ENCODE measurements at places on chromosomes 11 and 22.

DNA sequence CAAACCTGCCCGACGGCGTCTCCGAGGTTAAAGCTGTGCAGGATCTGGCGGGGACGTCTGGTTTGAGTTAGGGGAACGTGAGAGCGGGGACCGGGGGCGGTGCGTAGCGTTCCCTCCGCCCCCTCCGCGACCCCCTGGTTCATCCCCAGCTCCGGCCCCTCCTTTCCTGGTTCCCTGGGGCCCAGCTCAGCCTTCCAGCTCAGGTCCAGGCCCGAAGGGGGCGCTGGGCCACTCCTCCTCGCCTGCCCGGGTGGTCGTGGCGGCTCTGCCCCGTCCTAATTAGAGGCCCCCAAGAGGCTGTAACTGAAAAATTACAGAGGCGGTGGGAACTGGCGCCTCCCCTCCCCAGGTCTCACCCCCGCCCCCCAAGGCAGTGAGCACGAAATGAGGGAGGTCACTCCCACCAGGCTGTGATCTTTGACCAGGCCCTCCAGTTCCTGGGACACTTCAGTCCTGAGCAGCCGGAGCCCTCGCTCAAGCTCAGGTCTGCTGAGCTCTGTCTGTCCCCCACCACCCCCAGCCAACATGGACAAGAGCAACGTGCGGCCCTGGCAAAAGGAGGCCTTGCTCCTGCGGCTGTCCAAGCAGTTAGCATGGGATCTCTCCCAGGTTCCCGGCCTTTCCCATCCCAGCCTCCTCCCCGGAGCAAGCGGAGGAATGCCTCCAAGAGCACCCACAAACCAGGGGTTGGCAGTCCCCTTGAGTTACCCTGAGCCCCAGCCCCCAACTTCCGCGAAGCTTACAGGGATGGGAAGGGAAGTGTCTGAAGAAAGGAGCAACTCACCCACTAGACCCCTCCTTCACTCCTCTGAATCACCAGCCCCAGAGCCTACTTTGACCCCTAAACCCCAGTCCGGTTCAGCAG is 3.3 kb downstream of the CD248 start:
- DNase-seq: no peak

GRCh38 chr11:19968860-19969259 is 191.4 kb downstream of the DBX1 start:
- DNase-seq: no peak

DNA sequence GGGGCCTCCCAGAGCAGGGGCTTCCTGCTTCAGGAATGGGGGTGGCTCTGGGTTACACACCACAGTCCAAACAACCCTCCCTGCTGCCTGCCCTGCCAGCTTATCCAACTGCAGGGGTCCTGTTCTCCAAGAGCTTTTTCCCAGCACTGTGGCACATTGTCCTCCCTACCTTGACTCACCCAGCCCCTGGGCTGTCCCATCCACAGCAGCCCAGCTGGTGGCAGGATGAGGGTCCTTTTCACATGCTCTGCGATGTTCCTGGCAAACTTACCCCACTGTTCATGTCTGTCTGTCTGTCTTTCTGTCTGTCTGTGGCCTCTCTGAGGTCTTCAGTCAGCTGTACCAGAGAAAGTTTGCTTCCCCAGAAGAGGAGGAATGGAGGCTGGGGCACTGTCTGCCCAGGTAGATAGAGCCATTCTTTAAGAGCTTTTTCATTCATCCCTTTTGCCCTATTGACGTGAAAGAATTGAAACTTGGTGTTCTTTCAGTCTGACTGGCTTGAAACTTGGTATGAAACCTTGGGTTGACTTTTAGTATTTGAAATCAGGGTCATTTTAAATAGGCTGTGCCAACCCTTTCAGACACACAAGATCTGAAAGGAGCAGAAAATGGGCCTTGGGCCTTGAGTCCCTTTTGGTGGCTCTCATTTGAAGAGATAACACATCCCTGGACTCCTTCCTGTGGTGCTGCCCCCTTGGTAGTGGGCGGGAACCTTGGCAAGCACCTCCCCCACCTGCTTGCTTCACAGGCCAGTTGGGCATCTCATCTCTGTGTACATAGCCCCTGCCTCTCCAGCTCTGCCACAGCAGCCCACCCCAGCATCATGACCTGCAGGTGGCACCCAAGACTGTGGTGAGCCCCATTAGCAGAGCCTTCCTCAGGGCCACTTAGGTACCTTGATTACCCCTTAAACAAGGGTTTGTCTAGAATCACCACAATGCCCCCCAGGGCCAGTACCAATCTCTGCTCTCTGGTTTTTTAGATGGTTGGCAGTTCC is 74.6 kb upstream of the SUSD2 start:
- DNase-seq: peak; percentile 37

DNA sequence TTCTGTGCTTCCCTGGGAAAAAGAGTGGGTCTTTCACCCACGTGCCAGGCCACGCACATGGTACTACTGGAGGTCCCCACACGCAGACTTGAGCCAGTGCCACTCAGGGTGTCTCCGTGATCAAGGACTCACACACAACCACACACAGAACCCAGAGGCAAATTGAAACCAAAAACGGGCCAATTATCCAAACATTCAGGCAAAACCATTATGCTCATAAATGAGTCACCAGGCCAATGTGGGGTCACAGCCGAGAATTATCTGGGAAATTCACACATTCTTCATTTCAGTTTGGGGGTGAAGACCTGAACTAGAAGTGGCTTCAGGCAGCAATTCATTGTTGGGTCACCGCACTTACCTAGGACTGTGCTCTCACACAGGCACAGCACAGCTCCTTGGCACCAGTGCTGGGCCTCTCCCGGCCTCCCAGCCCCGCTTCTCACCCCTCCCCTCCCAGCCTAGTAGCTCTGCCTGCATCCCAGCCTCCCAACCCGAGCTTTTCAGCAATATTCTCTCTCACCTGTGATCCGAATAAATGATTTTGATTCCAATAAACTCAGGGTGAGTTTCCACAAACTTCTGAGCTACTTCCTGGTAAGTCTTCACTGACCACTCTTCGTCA is 28.0 kb downstream of the ADA2 start:
- no peak for DNase-seq

DNA sequence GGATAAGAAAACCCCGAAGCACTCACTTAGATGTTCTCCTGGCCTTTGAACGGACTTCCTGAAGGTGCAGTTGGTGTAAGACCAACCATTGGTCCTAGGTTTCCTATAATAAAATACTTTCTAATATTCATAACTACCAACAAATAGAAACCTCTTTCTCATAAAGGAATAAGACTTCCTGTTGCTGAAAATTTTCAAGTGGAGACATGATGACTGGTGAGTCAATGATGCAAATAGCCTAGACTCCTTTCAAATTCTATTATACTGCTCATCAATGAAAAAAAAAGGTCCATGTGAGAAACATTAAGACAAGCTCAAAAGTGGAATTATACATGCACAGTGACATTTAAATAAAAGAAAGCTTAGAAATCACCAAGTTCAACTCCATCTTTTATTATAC is 862.8 kb downstream of the FAM181B start:
- no peak for DNase-seq

- DNase-seq: no peak
Observed at GRCh38 chr11:42054351-42054900, 595.0 kb upstream of the LRRC4C start.

Data from stimulated activated CD4-positive, alpha-beta T cell treated with anti-CD3 and anti-CD28 coated beads, Interleukin-15, amount 100 ng/mL, for 24 hours (primary cell).